Endothelial cell (in vitro differentiated cells): ENCODE measurements at places on chromosomes 1 and 21. TPM values are rescaled to one million over a fixed set of nuclear protein-coding genes. Genes with fewer than 3 reads are reported as not detected.

Gene IL12RB2
- 0.36 TPM for total RNA-seq

Gene BRDT
- not detected for total RNA-seq

GRCh38 chr1:50971748-50972305, 1.8 kb downstream of the CDKN2C start:
- peaks cover 9% of the 10 kb centered on the region for H3K4me1 ChIP-seq
- H3K27me3 ChIP-seq, result peaks cover 24% of the 10 kb centered on the region

DNA sequence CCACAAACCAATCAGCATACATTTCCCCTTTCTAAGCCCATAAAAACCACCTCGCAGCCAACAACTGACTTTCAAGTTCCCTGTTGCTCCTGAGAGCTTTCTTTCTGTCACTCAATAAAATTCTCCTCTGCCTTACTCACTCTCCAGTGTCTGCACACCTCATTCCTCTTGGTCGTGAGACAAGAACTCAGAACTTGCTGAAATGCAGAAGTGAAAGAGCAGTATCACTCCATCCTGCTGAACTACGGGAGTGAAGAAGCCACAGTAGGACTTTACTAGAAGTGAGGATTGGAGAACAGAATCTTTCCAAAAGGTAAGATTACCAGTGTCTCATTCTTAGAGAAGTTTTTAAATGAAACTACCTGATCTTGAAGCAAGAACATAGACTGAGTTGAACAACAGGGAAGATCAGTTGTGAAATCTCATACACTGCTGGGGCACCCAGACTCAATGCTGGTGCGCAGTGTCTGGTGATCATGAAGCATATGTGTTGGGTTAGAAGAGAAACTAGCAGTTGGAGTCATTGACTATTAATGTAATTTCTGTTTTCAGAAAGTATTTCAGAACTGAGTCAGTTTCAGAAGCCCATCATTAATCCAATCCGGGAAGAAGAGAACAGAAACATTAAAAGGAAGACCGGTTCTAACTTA, 726.9 kb upstream of the TMPRSS15 start:
- H3K36me3 ChIP-seq, result no peaks in the 10 kb centered on the region
- no peak for DNase-seq
- H3K4me1 ChIP-seq, result no peaks in the 10 kb centered on the region

DNA sequence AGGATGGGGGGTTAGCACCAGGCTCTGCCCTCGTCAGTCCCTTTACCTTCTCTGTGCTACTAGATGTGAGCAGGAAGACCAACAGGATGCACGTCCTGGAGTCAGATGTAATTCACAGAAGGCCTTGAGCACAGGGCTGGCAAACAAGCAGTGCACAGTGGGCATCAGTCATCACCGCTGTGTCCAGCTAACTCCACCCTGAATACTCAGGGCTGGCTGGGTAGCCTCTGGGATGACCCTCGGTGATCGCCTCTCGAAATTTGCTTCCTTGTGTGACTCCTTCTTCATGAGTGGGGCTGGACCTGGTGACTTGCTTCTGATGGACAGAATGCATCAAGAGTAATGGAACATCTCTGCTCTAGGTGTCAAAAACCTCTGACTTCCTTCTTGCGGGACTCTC, 92.2 kb upstream of the TMPRSS2 start:
- DNase-seq, result no peak
- no peaks in the 10 kb centered on the region for H3K4me1 ChIP-seq
- no peak overlapping the region for H3K4me3 ChIP-seq
- H3K27me3 ChIP-seq, result peaks cover 11% of the 10 kb centered on the region
